Epithelial cell of proximal tubule (primary cell): ENCODE measurements at places on chromosomes 11 and 22. TPM values are rescaled to one million over a fixed set of nuclear protein-coding genes. Genes with fewer than 3 reads are reported as not detected.

DNA sequence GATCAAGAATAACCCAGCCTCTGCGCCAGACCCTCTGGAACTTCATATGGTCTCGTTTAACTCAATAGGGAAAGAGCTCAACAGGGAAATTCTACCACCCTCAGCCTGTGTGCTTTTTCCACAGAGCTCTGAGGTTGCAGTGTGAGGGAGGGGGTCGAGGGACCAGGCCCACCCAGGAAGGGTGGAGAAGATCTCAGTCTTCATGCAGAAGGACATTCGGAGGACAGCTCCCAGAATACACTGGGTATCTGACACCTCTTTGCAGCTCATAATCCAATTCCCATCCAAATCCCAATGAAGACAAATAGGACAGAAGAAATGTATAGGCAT, 56.6 kb downstream of the ST14 start:
- no peak for DNase-seq

DNA sequence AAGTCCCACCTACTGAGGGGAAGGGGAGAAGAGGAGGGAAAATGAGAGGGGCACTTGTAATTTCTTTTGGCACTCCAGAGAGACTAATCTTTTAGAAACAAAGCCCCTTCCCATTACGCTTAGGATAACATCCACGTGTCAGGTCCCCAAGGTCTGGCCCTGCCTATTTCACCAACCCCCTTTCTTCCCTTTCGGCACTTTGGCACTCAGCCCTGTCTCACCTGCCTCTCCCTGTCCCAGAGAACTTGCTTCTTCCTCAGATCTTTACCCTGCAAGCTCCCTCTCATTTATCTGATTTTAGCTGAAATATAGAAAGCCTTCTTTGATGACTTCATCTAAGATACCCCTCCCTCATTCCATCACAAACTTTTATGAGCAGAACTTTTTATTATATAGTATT, 55.5 kb downstream of the RASSF10 start:
- DNase-seq, result no peak

DNA sequence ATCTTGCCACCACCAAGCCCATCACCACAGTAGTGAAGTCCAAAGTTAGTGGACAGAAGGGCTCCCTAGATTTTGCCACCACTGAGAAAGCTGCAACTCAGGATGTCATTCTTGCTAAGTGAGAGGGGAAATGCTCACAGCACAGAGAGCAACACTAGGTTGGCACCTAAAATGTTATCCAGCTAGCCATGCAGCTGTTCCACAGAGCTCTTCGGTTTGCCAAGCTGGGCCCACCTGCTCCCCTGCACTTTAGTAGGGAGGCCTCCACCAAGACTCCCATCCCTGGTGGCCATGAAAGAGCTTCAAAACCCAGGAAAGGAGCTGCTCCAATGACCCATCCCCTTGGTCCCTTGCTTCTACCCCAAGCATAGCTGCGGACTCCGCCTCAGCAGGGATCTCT, 63.8 kb downstream of the TRIM29 start:
- no peak for DNase-seq

DNA sequence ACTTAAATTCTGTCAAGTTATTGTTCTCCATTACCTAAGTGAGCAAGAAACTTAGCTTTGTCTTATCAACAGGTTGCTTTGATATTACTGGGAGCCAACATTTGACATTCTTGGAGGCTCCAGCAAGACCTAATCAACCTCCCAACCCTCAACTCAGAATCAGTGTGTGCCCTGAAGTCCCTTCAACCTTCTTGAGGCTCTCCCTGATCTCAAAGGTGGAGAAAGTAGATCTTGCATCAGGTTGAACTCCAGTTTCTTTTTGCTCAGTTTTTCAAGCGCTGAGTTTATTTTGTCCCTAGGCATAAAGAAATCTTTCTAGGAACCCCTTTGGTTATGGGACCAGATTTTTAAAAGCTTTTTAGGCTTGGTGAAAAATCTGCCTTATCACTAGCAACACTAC, 1.4 kb downstream of the FAM111A start:
- no peak for DNase-seq

DNA sequence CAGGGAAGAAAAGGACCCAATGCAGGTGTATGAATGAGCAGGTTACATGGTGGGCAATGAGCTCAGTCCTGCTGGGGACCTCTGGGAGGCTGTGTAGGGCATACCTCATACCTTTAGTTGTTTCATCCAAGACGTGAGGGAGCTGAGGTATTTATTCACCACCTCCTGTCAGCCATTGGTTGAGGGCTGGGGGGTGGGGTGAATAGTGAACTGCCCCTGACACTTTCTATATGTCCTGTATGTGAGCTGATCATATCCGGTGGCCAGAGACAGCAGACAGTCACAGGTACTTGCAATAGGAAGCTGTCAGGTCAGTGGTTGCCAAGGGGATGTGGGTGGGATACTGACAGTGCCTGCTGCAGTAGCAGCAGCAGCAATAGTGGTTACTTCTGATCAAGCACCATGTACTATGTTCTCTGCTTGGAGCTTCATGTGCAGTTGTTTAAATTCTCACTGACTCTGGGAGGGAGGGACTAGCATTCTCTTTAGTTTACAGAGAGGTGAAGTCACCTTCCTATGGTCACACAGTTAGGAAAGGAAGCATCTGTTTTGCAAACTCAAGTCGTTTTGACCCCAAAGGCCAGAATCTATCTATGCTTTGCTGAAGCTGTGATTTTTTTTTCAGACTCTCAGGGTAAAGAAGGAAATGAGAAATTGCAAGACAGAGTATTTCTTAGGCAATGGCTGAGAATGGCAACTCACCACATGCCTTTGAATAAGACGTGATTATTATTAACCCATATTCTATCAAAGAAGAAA, 54.0 kb downstream of the MIAT start:
- no peak for DNase-seq

DNA sequence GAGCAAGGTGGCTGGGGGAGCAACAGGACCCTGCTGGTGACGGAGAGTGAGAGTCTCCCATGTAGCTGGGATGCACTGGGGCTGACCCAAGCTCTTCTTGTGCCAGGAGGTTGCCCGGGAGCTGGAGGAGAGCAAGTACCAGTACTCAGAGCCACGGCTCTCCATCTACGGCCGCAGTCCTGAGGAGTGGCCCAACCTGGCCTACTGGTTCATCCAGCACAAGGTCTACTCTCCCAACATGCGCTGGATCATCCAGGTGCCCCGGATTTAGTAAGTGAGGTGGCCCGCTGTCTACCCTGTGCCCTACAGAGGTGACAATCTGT, 40.4 kb downstream of the AMPD3 start:
- no peak for DNase-seq

DNA sequence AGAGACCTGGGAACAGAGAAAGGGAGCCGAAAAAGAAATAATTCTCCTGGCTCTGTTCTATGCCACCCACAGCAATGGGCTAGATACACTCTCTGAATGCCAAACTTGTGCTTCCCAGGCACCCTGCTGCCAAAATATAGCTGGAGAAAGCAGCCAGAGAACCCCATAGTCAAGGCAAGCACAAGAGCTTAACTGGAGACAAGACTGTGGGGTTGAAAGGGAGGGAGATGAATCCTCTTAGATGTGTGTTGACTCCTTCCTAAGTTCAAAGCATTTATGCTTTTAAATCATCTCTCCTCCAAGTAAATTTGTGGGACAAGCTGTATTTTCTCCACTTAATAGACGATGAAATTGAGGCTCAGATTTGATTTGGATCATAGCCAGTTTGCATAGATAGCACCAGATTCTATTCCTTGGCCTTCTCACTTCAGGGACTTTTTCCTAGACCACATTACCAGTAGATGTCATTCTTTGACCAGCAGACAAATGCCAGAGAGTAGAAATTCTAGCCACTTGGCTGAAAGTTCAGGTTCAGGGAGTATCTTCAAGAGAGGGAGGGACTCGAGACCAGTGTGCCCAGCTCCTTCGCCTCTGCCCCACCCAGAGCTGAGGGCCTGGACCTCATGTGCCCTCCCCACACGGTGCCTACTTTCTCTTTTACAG, 16.5 kb upstream of the ETS1 start:
- no peak for DNase-seq

ESAM gene
- total RNA-seq, result 1.8 and 9.9 TPM in 2 replicates

MUC6 gene
- total RNA-seq, result not detected in 2 replicates
